ENCODE measurements at places on chromosomes 1 and 21.

DNA sequence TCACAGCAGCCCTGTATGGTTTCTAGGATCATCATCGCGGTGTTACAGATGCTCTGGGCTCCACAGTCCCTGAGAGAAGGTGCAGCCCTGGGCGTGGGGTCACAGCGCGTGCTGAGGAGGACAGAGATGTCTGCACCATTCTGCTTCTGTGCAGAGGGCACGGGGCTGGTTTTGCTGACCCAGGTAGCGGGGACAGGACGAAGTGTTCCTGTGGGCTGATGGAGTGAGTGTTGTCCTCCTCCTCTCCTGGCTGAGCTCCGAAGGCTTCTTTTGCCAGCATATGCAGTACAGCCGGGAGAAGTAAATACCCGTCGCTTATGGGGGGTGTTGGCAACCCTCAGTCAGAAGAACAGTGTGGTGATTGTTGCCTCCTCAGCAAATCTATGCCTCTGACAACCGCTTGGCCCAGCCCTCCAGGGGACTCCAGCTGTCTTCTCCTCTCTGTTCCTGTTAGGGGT lies 101.5 kb downstream of the DDX20 start:
- no peak for DNase-seq

DNA sequence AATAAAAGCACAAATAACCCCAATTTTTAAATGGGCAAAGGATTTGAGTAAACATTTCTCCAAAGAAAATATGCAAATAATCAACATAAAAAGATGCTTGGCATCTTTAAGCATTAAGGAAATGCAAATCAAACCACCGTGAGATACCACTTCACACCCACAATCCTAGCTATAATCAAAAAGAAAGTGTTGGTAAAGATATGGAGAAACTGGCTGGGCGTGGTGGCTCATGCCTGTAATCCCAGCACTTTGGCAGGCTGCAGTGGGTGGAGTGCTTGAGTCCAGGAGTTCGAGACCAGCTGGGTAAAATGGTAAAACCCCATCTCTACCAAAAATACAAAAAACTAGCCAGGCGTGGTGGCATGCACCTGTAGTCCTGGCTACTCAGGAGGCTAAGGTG lies 16.9 kb downstream of the ARHGEF11 start:
- DNase-seq = no peak

- DNase-seq = no peak
Observed at GRCh38 chr21:44618909-44619308, 7.0 kb downstream of the KRTAP10-8 start.

DNA sequence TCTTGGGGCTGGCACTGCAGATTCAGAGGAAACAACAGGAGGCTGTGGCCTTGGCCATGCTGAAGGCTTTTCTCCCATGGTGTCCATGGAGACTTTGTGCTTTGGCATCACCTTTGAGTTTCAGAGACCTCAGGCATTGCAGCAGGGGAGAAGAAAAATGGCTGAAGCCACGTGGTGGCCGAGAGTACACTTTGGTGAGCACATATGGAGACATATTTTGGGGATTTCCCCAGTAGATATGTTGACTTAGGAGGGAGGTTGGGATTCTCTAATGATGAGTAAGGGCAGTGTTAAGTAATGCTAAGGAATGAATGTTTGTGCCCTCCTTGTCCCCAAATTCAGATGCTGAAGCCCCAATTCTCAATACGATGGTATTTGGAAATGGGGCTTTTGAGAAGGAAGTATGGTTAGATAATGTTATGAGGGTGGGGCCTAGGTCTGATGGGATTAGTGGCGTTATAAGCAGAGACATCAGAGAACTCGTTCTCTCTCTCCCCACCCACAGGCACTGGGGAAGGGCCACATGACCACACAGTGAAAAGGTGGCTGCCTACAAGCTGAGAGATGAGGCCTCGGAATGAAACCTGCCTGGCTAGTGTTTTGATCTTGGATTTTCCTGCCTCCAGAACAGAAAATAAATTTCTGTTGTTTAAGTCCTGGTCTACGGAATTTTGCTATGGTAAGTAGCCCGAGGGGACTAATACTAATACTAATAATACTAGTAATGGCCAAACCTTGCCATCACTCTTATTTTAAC lies 98.6 kb downstream of the TBX19 start:
- DNase-seq = no peak

DNA sequence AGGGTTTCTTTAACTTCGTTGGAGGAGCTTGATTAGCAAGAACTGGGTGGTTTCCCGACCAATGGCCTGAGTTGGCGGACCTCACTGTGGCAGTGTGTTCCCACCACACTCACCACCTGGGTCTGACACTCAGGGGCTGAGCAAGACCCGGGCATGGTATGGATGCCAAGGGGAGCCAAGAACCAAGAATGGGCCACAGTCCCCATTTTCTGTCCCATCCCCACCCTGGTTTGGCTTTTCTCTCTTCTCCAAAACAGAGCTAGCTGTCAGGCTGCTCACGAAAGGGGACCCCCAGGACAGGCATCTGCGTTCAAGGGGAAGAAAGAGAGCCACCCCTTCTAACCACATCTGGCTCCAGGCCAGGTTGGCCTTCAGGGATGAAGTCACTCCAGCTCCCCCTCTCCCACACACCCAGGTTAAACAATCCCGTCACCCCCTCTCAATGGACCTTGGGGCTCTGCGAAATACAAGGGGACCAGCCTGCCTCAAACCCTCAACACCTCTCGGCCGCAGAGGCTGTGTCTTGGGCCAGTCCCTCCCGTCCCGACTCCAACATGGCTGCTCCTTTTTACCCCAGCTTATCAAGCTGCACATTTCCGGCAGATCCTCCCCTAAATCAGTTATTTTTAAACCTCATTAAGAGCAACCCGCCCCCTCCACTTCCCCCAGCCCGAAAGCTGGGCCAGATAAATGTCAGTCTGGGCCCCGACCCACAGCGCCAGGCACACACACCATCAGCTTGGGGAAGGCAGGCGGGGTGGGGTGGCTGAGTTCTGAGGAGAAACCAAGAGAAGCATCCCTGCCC lies 3.4 kb downstream of the TAGLN2 start:
- DNase-seq = no peak

DNA sequence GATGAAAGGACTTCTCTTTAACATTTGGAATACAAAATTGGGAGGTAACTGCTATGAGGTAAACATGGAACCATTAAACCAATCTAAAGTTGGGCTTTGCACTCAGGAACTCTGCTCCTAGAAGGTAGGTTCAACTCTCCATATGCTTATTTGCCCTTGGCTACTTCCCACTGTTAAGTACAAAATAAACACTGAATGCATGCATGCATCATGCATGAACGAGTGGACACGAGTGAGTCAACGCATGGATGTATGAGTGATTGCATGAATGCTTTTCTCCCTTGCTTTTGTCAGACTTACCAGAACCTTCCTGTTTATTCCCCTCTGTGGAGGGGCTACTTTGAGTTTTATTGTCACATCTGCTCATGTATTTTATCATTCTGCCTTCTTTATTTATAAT lies 42.4 kb upstream of the RUNX1 start:
- no peak for DNase-seq

- DNase-seq = no peak
Observed at GRCh38 chr21:15804247-15805005, 74.6 kb downstream of the USP25 start.

GRCh38 chr1:93448292-93448982 lies 519 bp downstream of the FNBP1L start:
- DNase-seq = peak; percentile 56

DNA sequence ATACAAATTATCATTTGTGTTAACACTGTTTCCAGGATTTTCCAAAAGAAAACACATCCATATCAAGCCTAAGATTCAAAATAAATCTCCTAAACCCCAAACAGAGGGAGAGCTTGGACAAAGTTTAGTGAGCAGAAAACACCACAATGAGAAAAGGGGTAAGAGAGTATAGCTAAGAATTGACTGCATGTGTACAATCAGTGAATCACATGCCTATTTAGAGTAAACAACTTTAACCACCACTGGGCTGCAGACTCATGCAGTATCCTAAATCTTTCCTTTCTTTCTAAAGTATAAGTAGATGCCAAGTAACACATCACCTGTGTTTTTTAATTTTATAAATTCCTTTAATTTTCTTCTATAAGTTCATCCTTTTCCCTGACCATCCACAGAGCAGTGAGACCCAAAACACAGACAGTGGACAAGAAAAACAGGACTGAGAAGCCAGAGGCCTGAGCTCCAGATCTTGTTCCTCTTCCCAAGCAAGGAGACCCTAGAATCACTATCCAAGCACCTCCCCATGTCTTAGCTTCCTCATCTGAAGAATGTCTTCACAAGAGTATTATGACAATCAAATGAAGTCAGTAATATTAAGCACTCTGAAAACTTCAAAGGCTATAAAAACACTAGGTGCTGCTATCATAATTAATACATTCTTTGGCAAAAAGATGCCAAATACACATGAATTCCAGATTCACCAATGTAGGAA lies 93.1 kb downstream of the VAV3 start:
- no peak for DNase-seq

- no peak for DNase-seq
Observed at GRCh38 chr1:177794376-177794991, 175.4 kb downstream of the SEC16B start.

GRCh38 chr1:214967865-214968575 lies 114.5 kb upstream of the KCNK2 start:
- no peak for DNase-seq

DNA sequence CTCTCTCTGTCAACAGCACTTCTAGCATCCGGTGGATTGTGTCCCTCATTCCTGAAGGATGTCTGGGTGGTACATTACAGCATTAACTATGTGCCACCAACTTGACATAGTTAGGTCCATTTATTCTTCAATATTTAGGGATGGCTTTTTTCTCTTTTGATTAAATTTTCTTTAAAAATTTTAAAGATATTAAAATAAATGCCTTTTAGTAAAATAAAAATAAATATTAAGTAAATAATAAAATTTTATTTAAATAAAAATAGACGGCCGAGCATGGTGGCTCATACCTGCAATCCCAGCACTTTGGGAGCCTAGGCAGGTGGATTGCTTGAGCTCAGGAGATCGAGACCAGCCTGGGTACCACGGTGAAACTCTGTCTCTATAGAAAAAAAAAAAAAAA lies 9.7 kb upstream of the KLHL20 start:
- no peak for DNase-seq

DNA sequence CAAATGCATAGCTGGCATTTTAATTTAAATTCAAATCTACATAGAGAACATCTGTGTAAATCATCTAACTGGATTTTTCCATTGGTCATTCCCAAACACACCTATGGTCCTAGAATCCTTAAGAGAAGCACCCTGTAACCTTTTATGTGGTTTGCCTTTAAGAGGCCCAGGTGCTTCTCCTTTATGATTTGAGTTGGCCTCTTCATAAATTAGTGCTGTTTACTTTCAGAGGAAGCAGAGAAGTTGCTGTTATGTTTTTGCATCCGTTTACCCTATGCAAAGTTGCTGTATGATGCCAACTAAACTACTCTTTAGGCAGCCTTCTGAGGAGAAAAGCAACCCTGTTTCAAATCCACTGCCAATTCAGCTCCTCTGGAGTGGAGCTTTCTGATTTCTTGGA lies 193.8 kb downstream of the HS2ST1 start:
- no peak for DNase-seq

- peak; percentile 39 for DNase-seq
Observed at GRCh38 chr1:54781023-54781723, 16.9 kb upstream of the PARS2 start.

DNA sequence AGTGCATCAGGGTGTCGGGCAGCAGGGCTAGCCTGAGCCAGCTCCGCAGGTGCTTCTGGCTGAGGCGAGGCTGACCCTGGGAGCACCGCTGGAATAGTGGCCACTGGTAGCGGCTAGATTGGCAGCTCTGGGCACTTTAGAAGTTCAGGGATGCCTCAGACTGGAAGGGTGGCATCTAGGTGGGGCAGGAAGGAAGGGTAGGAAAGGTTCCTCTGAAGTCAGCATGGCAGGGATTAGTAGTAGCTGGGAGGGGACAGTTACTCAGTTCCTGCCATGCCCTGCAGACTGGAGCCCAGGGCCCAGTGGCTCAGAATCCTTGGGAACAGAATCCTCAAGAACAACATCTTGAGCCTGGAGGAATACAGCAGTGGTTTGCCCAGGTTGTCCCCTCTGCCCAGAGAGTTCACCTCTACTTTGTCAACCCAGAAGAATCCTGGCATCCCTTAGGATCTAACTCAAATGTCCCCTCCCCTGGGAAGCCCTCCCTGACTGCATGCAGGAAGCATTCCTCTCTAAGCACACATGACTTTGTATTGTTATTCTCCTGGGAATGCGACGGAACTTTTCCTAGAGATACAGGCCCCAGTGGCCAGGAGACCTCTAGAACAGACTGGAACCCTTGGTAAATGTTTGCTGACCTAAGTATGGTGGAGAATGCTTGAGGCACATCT lies 39.5 kb upstream of the BCAR3 start:
- no peak for DNase-seq

GRCh38 chr1:222788402-222789156 lies 26.3 kb upstream of the DISP1 start:
- DNase-seq = no peak

DNA sequence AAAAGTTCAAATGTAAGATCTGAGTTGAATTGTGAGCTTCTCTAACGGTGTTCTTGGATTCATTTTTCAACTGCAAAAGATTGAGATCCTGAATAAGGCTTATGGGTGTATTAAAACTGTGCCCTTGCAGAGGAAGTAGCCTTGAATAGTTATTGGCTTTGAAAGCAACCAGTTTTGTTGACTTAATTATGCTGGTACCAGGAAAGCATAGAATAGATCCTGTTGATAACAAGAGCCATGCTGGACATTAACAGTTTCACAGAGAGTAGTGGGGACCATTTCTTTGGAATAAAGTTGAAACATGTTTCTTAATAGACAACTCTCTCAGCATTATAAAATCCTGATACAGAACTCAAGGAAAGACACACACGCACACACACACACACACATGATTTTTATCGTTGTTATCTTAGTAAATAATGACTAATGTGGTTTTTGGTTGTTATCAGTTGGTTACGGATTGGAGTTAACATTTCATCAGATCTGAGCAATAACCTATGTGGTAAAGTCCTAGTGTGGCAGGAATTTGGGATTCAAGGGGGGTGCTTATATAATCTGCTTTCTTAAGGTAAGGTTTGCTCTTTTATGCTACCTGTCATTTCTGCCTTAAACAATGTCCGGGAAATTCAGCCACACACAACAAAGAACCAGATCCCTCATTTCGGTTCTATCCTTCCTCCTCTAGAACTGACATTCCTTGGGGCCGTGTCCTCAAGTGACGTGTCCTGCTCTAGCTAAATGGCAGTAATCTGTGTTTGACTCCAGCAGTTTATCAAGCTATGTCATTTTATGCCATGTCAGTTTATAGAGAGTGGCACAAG lies 330.9 kb downstream of the CHRM3 start:
- no peak for DNase-seq

DNA sequence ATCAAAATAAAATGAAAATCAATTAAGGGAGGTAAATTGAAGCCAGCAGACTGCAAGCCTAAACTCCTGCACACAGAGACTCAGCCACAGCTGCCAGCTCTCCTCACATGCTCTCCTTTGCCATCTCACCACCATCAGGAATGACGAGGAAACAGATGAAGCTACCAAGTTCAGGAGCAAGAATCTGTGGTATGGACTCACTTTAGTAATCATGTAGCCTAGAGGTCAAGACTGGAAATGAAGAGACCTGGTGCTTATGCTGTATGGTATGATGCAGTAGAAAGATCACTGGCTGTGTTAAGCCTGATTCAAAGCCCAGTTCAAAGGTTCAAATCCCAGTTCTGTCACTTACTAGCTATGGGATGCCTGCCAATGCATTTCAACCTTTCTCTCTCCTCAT lies 78.9 kb upstream of the CAMK1G start:
- no peak for DNase-seq

Data from endothelial cell (in vitro differentiated cells).